Gastrocnemius medialis (tissue), 4 donors: ENCODE measurements at places on chromosomes 2 and 18.

GRCh38 chr2:27897717-27898116 lies 7.2 kb downstream of the BABAM2 start:
- no peaks in the 10 kb centered on the region for H3K27me3 ChIP-seq
- H3K27ac ChIP-seq = peak overlapping the region; percentile 81
- no peak overlapping the region for H3K4me3 ChIP-seq
- peaks cover 14% of the 10 kb centered on the region for H3K36me3 ChIP-seq
- peaks cover 20% of the 10 kb centered on the region for H3K4me1 ChIP-seq
- DNase-seq = no peak

- no peaks in the 10 kb centered on the region for H3K27me3 ChIP-seq
- H3K4me1 ChIP-seq = no peaks in the 10 kb centered on the region
- H3K4me3 ChIP-seq = no peak overlapping the region
- no peak for DNase-seq
Observed at GRCh38 chr18:42231796-42232195, 276.8 kb downstream of the PIK3C3 start.

DNA sequence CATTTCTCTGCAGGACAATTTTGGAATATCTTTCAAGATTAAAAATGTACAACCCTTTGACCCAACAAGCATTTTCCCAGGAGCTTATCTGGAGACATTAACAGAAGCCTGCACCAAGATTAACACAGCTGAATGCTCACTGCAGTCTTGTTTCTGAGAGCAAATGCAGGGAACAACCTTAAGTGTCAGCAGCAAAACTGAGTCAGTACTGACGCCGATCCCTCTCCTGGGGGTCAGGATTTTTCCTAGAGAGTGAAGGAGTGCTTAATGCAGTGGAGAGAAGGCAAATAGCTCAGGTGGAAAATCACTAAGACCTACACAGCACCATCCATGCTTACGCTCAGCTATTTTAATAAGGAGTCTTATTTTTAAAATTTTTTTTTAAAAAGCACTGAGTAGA lies 42.8 kb upstream of the SGPP2 start:
- H3K27ac ChIP-seq = no peak overlapping the region
- no peaks in the 10 kb centered on the region for H3K4me1 ChIP-seq
- no peak for DNase-seq
- H3K4me3 ChIP-seq = no peak overlapping the region

- no peak for DNase-seq
- H3K36me3 ChIP-seq = no peaks in the 10 kb centered on the region
- no peaks in the 10 kb centered on the region for H3K4me1 ChIP-seq
- no peak overlapping the region for H3K27ac ChIP-seq
- no peaks in the 10 kb centered on the region for H3K27me3 ChIP-seq
- no peak overlapping the region for H3K4me3 ChIP-seq
Observed at GRCh38 chr2:134685967-134686366, 32.8 kb downstream of the TMEM163 start.

GRCh38 chr2:226658555-226658954 lies 141.1 kb downstream of the IRS1 start:
- H3K4me1 ChIP-seq = peaks cover 58% of the 10 kb centered on the region
- peak; percentile 61 for DNase-seq
- H3K27me3 ChIP-seq = no peaks in the 10 kb centered on the region
- no peak overlapping the region for H3K4me3 ChIP-seq
- no peaks in the 10 kb centered on the region for H3K36me3 ChIP-seq
- peak overlapping the region; percentile 77 for H3K27ac ChIP-seq

- H3K27me3 ChIP-seq = no peaks in the 10 kb centered on the region
- no peaks in the 10 kb centered on the region for H3K36me3 ChIP-seq
- DNase-seq = peak; percentile 24
Observed at GRCh38 chr2:241965931-241966412, 96.4 kb downstream of the RTP5 start.
